Jurkat, Clone E6-1 (cell line): ENCODE measurements at places on chromosomes 7 and 10.

DNA sequence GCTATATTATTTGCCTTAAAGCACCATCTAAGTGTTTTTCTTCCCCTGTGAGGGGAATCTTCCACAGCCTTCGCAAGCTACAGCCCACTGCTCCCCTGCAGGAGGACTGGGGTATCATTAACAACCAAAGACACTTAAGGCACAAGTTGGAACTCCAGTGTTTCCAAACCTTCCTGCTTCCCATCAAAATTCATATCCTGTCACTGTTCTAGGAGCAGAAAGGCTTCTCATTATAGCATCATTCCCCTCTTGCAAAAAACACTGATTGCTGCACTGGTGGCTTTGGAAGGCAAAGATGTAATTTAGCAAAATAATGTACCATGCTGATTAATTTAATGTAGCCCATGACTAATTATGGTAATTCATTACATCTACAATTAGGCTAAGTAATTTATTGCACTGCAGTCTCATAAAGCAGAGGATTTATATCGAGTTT is 207.2 kb downstream of the SKAP2 start:
- DNase-seq = no peak

GRCh38 chr7:155103839-155104238 is 33.7 kb downstream of the HTR5A start:
- no peak for DNase-seq

GRCh38 chr10:44899450-44900080 is 11.6 kb upstream of the TMEM72 start:
- no peak for DNase-seq

- no peak for DNase-seq
Observed at GRCh38 chr10:48414778-48415177, 108.3 kb downstream of the MAPK8 start.

GRCh38 chr10:113161066-113161465 is 211.0 kb downstream of the TCF7L2 start:
- DNase-seq = no peak

DNA sequence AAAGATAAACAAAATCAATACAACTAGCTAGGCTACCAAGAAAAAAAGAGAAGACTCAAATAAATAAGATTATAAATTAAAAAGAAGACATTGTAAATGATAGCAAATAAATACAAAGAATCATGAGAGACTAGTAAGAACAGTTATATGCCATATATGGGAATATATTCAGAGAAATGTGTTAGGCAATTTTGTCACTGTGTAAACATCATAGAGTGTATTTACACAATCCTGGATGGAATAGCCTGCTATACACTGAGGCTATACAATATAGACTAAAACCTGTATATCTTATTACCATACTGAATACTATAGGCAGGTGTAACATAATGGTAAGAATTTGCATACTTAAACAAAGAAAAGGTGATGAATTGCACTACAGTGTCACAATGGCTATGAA is 717.4 kb downstream of the PARD3 start:
- no peak for DNase-seq

- DNase-seq = no peak
Observed at GRCh38 chr7:44307905-44308595, 17.3 kb downstream of the CAMK2B start.

- DNase-seq = no peak
Observed at GRCh38 chr7:33936503-33936902, 31.2 kb downstream of the BMPER start.

DNA sequence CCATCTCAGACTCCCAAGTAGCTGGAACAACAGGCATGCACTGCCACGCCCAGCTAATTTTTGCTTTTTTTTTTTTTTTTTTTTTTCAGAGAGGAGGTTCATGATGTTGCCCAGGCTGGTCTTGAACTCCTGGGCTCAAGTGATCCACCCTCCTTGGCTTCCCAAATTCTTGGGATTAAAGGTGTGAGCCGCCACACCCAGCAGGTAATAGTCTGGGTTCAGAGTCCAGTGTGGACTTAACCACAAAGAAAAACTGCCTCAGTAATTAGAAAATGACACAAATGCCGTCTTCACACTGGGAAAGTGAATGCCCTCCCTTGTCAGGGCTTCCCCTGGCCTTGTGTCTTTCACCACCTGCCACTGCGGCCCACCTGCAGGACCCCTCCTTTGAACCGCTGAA is 101.1 kb downstream of the RAB11FIP2 start:
- no peak for DNase-seq

DNA sequence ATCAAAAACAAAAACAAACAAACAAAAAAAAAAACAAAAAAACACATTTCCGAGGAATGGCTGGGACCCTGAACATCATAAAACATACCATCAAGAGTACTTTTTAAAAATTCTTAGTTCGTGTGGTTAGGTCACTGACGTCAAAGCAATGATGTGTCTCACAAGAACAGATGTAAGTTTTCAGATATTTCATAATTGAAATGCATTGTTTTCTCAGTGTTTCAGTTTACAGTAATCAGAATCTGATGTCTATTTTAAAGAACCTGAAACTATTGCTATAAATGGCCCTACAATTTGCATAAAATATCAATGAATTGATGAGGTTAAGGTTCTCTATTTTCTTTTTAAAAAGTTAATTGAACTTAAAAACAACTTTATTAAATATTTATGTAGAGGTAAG is 103.7 kb upstream of the HGF start:
- no peak for DNase-seq
